Stimulated activated CD4-positive, alpha-beta T cell treated with anti-CD3 and anti-CD28 coated beads, Interleukin-1b, Interleukin-23, amount 100 ng/mL, for 1 hour (primary cell): ENCODE measurements at places on chromosomes 12 and 14.

DNA sequence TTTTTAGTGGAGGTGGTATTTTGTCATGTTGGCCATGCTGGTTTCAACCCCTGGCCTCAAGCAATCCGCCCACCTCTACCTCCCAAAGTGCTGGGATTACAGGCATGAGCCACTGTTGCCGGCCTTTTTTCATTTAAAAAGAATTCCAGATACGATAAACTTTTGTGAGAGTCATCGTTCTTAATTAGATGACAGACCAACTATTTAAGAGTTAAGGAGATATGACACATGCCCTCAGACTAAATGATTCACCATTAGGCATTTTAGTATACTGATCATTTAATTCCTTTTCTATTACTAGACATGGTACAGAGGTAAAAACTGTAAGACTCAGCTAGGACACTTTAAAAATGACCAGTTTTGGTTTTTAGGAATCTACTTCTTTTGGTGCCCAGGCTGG, 2.4 kb downstream of the ANKRD13A start:
- DNase-seq = no peak

DNA sequence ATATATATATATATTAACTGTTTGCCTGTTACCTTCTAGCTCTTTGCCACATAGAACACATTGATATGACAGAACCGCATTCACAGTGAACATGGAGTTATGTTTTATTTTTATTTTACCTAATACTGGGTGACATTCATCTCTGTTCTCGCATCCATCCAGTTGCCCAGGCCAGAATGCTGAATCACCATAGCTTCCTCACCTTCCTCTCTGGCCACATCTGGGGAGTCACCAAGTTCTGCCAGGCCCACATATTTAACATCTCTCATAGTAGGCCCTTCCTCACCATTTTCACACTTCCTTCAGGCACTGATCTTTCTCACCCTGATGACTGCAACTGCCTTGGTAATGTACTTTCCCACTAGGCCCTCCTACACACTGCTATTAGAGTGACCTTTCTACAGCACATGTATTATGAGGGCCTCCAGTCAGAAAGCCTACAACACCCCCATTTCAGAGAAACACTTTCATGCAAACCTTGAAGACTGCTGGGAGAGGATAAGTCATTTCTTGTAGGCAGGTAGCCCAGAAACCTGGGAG, 106.8 kb downstream of the LGR5 start:
- DNase-seq = no peak

DNA sequence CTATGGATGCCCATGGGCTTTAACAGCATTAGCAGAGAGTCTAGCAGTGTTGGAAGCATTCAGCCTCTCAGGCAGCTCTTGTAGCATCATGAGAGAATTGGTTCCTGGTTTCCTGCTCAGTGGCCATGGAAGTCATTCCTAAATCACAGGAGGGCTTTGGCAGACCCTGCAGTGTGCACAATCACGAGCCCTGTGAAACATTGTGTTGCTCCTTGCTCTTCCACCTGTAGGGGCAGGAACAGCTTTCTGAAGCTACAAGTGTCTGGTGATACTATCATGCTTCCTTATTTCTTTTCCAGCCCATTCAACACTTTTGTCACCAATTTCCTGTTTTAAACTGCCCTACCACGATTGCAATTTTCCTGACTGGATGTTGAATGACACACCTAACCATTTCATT, 402.2 kb upstream of the USP15 start:
- DNase-seq = no peak

GRCh38 chr12:95998611-95999286, 2.6 kb upstream of the HAL start:
- no peak for DNase-seq

GRCh38 chr14:51079085-51079484, 15.8 kb downstream of the TRIM9 start:
- DNase-seq = no peak

DNA sequence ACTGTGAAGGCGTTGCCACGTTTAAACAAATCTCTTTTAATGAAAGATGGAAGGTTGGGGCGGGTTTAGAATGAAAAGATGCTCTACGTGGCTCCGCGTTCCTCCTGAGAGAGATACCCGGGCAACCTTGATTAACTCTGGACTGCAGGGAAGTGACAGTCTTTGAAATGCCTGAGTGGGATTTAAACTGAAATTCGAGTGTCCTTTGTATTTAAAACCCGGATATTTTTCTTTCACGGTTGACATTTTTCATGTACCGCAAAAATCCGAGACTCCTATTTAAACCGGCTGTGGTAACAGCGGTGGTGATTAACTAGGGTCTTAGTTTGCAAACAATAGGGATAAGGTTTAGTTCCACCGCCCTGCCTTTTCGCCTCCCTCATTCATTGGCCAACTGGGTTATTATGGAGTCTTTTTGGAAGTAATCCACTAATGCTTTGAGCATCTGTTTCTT, 707 bp downstream of the G2E3 start:
- no peak for DNase-seq

DNA sequence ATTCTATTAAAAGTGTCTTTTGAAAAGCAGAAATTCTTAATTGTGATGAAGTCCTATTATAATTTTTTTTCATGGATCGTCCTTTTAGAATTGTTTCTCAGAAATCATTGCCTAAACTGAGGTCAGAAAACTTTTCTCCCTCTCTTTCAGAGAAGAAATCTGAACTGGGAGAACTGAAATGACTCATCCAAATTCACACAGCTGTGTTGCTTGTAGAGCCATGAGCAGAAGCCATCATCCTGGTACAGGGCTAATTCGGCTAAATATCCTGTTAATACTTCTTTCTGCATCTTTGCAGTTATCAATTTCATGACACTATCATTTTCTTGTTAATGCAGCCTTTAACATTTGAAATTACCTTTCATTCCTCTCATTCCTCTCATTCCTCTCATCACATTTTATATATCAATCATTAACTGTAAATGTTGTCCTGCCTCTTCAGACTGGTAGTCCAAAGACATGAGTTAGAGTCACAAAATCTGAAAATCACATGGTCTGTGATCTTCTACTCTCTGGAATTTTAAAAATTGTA, 15.5 kb downstream of the SLC15A5 start:
- DNase-seq = no peak

DNA sequence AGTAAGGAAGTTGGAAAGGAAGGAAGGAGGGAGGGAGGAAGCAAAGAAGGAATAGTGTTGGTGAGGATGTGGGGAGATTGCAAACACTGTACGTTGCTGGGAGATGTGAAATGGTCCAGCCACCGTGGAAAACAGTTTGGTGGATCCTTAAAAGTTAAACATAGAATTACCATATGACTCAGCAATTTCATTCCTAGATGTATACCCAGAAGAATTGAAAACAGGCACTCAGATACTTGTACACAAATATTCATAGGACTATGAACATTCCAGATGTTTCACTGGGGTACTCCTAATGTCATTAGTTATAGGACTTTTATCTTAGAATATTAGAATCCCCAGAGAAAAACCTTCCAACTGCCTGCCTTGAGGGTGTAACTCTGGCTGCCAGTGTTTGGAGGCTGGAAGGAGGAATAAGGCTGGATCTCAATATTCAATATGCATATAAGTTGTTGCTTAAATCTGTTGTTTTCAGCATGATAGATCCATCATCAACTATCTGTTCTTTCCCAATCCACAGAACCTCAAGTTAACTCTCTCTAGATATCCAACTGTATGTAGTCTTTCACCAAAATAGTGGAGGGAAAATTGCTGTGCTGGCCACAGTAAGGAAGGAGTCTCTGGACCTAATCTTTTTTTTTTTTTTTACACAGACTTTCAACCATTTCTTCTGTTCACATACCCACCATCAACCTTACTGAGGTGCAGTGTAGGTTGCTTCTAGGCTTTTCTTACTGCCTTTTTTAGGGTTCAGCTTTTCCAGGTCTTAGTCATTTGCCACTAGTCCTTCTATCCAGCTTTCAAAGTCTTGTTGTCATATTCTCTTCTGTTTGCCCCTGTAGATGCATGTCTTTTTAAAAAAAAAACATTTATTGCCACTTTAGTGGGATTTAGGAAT, 94.5 kb downstream of the DNAI7 start:
- no peak for DNase-seq

DNA sequence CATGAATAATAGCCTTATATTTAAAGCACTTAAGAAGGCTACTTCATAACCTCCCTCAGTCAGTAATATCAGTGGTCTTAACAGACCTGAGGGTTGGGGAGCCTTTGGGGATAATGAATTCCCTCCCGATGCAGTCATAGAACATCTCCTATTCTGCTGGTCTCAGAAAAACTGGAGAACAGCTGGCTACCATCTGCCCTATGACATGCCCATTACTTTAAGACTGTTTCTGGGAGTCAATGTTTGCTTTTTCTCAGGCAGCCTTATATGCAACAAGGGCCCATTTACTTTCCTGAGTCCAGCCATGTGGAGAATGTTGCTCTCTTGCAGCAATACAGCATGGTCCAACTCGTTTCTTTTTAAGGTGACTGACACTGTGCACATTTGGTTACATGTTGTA, 161.7 kb upstream of the PARP11 start:
- DNase-seq = no peak

DNA sequence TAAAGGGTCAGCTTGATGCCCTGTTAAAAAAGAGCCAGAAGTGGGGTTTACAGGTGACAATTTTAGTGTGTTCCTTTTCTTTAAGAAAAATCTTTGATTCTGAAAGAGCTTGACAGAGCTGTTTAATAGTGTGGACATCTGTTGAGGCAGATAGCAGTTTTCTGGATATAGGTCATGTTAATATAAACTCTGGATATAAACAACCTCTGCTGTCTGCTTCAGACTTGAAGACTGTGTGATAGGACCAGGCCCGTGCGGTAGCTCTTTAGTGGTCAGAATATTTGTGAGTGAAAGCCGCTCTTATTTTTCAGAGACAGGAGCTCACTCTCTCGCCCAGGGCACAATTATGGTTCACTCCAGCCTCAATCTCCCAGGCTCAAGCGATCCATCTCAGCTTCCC, 439.9 kb upstream of the RGS6 start:
- DNase-seq = no peak

GRCh38 chr12:55946553-55946952, 15.6 kb downstream of the DGKA start:
- DNase-seq = no peak

GRCh38 chr14:76811561-76811960, 1.1 kb downstream of the ANGEL1 start:
- DNase-seq = no peak

- no peak for DNase-seq
These were observed 16.3 kb downstream of the NDUFA12 start for GRCh38 chr12:94987076-94987669.

DNA sequence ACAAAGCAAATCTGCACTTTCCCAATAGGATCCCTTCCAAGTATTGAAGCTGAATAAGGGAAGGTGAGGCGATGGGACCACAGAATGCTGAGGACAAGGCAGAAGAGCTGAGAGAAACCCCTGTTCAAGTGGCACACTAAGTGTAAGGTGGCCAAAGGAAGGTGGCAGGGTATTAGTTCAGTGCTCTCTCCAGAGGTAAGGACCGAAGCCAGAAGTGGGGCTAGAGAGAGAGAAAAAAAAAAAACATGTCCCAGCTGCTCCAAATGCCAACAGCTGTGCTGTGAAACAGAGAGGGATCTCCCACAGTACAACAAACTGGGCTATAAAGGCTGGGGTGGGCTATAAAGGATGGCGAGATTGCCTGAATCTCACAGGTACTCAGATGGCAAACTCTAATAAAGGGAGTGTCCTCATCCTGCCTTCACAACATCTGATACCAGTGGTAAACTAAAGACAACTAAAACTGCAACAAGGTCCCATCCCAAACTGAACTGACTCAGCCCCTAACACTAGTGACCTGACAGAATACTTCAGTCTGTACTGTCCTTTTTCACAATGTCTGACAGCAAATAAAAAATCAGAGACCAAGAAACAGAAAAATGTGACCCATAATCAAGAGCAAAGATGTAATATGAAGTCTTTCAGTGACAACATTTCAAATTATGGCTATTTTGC, 47.9 kb downstream of the CDK17 start:
- no peak for DNase-seq

- DNase-seq = no peak
These were observed 170.7 kb upstream of the KITLG start for GRCh38 chr12:88750867-88751543.

DNA sequence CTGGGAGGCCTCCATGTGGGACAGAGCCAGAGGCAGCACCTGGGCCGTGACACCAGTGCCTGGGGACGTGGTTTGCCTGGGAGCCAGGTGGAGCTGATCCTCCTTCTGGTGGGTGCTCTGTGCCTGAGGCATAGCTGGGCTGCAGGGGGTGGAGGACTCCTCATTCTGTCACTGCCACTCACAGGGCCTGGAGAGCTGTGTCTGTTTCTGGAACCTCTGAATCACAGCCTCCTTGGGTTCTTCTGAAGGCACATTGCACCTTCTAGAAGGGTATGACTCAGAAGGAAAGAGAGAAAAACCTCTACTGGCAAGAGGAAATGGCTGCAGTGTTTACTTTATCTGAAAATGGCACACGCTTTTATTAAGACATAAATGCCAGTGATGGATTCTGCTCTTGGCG, 659.8 kb downstream of the VRK1 start:
- peak; percentile 22 for DNase-seq

GRCh38 chr14:67883717-67884116, 64.1 kb downstream of the RAD51B start:
- DNase-seq = no peak

- DNase-seq = no peak
These were observed 400.9 kb upstream of the CCDC196 start for GRCh38 chr14:66085224-66085623.

GRCh38 chr12:119669744-119670472, 2.0 kb downstream of the PRKAB1 start:
- no peak for DNase-seq

DNA sequence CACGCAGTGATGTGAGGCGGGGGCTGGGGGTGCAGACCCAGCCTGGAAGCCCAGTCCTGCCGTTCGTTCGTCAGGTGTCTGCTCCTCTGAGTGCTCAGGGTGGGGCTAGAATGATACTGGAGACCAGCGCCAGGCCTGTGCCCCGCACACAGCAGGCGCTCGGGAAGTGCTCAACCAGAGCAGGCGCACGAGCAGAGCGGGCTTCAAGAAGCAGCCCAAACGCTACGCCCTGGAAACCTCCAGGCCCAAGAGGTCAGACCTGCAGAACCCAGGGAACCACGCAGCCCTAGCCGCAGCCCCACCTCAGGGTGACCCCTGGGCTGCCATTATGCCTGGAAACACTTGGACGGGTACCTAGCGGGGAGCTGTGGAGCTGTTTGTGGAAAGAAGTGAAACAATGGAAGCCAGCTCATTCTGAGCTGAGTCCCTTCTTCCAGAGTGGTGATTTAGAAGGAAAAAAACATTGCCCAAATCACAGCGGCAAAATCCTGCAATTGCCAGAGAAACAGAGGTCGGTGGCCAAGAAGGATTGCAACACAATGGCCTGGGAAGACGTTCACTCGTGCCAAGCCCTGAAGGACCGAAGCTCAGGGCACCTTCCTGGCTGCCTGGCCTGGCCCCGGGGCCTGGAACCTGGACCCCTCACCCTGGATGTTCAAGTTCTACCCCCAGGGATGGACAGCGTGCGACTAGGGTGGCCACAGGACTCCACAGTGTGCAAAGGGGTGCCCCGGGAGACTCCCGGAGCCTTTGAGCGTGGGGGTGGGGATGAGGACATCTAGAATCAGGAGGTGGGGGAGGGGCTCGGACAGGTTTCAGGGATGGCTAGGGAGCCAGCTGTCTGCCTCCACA, 40.4 kb upstream of the DIO3 start:
- no peak for DNase-seq

- no peak for DNase-seq
These were observed 392.3 kb downstream of the PAWR start for GRCh38 chr12:79298506-79298905.
